ENCODE measurements at places on chromosomes 1 and 21. TPM values are rescaled to one million over a fixed set of nuclear protein-coding genes. Genes with fewer than 3 reads are reported as not detected.

DNA sequence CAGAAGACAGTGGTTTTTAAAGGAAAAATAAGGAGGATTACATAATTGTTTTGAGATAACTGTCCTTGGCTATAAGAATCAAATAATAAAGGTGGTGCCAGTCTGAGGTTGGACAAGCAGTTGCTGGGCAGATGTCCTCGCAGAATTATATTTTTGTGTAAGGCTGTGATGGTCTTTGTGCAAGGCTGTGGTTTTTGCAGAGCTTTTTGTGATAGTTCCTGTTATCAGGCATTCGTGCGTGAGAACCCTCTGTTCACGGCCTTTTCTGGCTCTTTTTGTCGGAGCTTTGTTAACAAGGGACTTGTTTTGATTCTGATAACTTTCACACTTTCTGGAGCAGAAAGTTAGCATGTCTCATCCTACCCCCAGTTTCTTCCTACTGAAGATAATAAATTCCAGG, 33.4 kb downstream of the SH3BP5L start:
- DNase-seq, result no peak

- DNase-seq, result no peak
Measured at GRCh38 chr1:41576620-41577019, 92.1 kb upstream of the EDN2 start.

- DNase-seq, result no peak
Measured at GRCh38 chr1:178704833-178705232, 20.2 kb upstream of the RALGPS2 start.

DNA sequence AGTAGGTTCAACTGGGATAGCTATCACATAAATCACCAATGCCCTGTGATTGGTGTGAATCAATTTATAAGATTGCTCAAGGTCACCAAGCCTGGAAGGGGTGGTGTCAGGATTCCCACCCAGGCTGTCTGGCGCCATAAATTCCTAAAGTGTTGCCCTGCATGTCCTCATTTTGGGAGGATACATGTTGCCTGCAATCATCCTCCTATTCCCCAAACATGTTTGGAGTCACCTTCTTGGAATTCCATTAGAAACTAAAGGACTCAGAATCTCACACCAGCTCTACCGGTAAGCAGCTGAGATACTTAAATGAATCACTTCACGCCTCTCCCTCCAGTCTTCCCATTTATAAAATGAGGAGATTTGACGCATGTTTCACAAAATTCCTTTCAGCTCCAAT, 54.1 kb upstream of the SLC45A1 start:
- no peak for DNase-seq

DNA sequence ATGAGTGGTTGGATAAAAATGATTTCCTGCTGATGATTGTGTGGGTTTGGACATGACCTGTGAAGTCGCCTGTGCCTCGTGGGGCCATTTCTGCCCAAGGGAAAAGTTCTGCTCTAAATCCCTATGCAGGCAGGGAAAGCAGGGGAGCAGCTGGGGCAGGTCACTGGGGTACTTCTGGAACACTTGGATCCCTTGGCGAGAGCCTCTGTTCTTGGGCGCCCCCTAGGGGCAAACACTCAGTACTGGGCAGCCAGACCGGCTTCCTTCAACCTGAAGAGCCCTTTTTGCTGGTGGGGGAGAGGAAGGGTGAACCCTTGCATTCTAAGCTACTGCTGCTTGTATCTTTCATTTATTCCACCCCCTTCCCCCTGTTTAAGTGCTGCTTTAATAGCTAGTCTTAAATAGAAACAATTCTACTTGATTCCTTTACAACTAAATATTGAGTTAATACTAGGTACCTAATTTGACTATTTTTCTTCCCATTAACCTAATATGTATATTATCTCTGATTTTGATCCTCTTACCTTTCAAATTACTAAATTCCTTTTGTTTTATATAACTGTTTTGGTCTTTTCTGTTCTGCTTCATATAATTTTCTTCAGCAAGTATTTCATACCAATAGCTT, 5.1 kb upstream of the CLEC20A start:
- DNase-seq, result peak; percentile 64

DNA sequence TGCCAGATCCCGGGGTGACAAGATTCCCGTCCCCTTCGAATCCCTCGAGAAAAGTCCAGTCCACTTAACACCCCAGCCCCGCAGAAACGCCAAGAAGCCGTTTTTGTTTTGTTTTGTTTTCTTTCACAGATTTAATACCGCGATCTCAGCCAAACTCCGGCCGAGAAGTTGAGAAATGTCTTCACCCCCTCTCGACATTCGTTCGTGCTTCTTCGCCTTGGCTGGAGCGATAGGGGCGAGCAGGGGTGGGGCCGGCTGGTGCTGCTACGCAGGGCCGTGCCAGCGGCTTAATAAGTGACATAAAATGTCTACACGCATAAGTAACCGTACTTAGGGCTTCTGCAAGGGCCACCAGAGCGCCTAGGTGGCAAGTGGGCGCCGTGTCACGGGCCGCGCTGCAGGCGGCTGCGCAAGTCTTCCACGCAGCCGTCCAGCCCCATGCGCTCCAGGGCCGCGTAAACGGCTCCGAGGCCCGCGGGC, 4.9 kb downstream of the TNFRSF25 start:
- no peak for DNase-seq

GRCh38 chr1:110292031-110292741, 47.0 kb upstream of the RBM15 start:
- DNase-seq, result no peak

- DNase-seq, result no peak
Measured at GRCh38 chr1:246271516-246271915, 235.6 kb downstream of the SMYD3 start.

GRCh38 chr1:60129911-60130310, 56.3 kb upstream of the C1orf87 start:
- DNase-seq, result no peak

GRCh38 chr1:234845097-234845660, 235.2 kb upstream of the IRF2BP2 start:
- no peak for DNase-seq

DNA sequence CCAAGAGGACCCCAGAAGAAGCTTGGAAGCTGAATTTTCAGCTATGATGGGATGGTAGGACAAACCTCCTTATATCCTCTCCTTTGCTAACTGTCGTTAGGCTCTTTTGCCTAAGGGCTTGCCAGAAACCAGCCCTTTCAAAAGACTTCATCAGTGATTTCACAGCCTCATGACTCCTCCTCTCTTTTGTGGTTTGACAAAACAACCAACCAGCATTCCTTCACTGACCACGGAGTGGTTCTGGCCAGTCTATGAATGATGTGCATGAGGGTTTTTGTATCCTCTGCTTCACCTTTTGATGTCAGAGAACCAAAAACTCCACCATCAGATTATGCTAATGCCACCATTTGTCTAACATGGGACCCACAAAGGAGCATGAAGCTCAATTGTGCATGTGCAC, 116.9 kb upstream of the COA6 start:
- DNase-seq, result no peak

DNA sequence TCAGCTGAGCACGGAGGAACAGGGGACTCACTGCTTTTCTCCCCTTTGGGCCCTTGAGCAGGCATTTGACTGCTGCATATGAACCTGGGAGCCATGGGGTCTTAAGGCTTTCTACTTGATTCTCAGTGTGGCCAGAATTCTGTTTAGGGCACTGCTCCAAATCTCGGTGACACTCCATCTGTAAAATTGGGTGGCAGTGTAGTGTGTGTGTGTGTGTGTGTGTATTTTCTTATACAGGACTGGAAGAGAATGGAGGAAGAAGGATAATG, 162.2 kb downstream of the PBX1 start:
- no peak for DNase-seq

- DNase-seq, result no peak
Measured at GRCh38 chr1:59156051-59156450, 140.8 kb upstream of the FGGY start.

- DNase-seq, result no peak
Measured at GRCh38 chr1:17276568-17276967, 27.7 kb downstream of the PADI3 start.

- DNase-seq, result no peak
Measured at GRCh38 chr1:75171876-75172275, 37.7 kb downstream of the LHX8 start.

GRCh38 chr21:15753741-15754140, 24.0 kb downstream of the USP25 start:
- no peak for DNase-seq

DNA sequence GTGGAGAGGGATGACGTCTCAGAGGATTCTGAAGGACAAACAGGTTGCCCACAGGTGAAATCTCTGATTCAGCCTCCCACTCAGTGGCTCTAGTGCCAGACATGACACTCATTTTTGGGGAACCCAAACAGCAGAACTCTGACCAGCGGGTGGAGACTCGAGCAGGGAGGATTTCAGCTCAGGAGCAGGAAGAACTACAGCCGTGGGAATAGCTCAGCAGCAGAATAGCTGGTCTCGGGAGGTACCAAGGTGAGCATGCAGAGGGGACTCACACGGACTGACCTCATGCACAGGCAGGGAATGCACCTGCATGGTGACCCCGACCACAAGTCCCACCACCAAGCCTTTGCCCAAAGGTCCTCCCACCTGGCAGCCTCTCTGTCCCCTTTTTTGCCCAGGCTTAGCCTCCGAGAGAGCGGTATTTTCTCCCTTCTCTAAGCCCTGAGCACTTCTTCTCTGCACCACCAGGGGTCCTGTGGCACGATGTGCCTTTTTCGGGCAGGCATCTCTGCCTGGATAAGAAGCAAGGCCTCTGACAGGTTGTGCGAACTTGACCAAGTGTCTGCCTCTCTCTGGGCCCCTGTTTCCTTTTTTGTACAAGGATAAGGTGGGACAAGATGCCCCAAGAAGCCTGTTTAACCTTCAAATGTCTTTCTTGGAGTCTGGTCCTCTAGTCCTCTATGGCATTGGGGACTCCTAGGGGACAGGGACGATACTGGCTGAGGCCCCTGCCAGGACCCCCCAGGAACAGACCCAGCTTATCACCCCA, 8.8 kb upstream of the FGR start:
- DNase-seq, result no peak

DNA sequence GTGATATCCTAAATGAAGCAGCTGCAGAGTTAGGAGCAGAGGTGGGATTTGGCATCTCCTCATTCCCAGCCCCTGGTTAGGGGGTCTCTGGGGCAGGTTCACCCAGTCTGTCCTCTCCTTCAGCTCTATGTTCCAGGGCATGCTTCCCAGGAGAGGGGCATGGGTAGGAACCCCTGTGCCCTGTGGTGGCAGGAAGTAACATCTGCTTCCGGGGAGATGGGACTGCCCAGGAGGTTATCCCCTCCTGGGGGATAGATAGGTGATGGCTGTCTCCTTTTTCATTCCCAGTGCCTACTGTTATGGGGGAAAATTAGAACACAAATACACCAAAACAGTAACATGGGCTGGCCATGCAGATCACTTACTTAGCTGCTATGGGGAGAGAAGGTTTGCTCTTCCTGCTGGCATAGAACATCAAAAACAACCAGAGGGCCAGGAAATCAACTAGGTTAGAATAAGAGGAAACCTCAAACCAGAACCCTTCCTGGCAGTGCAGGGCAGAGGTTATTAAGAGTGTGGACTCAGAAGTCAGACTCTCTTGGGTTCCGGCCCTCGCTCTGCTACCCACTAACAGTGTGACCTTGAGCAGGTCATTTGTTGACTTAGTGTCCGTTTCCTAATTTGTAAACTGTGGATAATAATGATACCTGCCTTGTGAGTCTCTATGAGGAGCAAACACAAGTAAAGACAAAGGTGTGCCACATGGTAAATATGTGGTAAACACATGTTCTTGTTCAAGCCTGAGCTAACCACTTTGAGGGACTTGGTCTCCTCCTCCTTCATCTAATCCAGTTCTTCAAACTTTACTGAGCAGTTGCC, 157.8 kb upstream of the JUN start:
- no peak for DNase-seq

GRCh38 chr21:21439761-21440160, 441.6 kb downstream of the NCAM2 start:
- no peak for DNase-seq

DNA sequence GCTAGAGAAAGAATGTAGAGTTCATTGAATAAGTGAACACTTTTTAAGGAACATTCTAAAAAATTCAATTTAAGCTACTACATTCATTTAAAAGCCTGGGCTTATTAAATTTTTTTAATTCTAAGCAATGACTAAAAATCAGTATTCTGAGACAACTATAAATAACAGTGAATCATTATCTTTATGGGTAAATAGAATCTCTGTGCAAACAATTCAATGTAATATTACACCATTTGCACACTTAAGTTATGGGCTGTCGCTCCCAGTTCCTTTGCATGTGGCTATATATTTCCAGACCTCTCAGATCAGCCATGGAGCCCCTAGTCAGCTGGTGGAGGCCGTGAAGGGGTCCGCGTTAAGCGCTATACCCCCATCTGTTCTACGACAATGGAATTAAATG, 65.1 kb downstream of the KCNK1 start:
- no peak for DNase-seq

- no peak for DNase-seq
Measured at GRCh38 chr1:214588963-214589597, 13.9 kb upstream of the CENPF start.

The USH2A gene
- polyA plus RNA-seq, result 0.37 TPM

The SDC3 gene
- 25.2 TPM for polyA plus RNA-seq

The GOLT1A gene
- 3.0 TPM for polyA plus RNA-seq

The UBE4B gene
- polyA plus RNA-seq, result 58.8 TPM

The HFM1 gene
- polyA plus RNA-seq, result 5.2 TPM

The KDF1 gene
- polyA plus RNA-seq, result 11.5 TPM

The EVI5 gene
- 17.8 TPM for polyA plus RNA-seq

The SLFNL1 gene
- 0.58 TPM for polyA plus RNA-seq

The TNFRSF25 gene
- 20.2 TPM for polyA plus RNA-seq
